CD4-positive, alpha-beta memory T cell (primary cell): ENCODE measurements at places on chromosomes 5 and 9.

DNA sequence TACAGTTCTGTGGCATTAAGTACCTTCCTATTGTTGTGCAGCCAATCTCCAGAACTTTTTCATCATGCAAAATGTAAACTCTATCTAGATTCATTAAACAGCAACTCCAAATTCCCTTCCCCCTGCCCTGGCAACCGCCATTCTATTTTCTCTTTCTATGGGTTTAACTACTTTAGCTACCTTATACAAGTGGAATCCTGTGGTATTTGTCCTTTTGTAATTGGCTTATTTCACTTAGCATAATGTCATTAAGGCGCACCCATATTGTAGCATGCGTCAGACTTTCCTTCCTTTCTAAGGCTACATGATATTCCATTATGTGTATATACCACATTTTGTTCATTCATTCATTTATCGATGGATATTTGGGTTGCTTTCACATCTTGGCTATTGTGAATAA, 142.4 kb downstream of the CAAP1 start:
- DNase-seq: no peak

GRCh38 chr5:97501286-97501964, 318.4 kb upstream of the RIOK2 start:
- DNase-seq: no peak

- no peak for DNase-seq
Measured at GRCh38 chr5:132447196-132447595, 43.4 kb downstream of the IRF1 start.

- no peak for DNase-seq
Measured at GRCh38 chr9:121246821-121247561, 21.0 kb upstream of the GSN start.

DNA sequence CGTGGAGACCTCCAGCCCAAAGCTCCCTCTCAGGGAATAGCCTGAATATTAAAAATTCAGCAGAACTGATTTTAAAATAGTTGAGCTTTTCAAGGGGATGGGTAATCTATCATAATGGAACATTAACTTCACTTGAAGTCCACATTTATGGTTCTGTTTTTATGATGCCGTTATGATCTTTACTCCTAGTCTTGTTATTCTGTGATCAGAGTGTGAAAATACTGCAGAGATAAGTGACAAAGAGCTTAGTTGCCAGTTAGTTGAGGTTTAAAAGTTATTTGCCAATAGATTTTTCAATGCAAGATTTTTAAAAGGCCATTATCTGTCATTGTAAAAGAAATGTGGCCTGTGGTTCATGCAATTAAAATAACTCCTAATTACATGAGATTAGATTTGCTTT, 189.9 kb upstream of the RGMB start:
- DNase-seq: no peak

DNA sequence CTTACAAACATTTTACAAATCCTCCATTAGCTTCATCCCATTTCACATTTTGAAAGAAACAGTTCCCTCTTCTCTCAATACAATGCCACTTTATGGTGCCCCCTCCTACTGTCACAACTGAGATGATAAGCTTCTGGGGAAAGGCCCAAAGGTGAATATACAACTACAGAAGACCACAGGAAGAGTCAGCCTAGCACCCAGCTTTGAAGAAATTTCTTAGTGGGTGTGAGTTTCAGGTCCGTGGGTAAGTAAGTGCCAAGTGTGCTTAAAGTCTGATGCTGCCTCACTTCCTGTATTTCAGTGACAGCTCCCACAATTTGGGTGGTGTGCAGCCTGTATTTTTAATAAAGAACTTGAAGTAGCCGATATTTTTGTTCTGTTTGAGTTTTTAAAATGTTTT, 68.1 kb downstream of the ARHGEF28 start:
- DNase-seq: no peak

GRCh38 chr5:54728588-54728915, 211.0 kb downstream of the SNX18 start:
- no peak for DNase-seq

DNA sequence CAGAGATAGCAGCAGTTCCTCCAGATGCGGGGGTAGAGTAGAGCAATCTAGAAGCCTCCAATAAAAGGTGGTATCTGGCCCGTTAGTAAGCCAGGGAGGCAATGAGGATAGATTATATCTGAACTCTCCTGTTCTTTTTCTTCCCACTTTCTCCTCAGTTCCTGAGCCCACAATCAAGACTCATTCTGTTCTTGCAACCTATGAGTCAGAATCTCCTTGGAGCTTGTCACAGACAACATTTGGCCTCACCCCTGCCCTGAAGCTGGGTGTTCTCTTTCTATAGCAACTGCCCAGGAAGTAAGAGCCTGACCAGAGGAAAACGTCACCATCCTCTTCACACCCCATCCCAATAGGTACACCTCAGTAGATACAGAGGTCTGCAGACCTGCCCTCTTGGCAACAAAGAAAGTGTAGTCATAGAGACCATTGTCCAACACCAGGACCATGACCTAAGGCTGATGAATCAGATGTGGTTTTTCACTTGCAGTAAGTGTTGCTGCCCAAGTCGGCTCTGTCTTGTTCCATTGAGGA, 76.3 kb upstream of the PCA3 start:
- DNase-seq: no peak

DNA sequence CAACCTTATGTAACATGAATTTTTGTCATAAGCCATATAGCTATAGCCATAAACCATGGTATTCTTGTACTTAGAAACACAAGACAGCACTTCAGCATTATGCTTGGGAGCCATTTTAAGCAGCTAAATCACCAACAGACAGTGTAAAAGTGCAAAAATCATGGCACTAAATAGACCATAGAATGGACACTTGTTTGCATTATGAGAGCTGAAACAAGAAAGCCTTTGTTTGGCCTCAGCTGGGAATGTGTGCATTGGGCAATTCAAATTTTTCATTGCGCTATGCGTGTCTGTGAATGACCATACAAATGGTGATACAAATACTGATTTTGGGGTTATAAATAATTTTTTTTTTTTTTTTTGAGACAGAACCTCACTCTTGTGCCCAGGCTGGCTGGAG, 23.7 kb downstream of the KDM4C start:
- no peak for DNase-seq

DNA sequence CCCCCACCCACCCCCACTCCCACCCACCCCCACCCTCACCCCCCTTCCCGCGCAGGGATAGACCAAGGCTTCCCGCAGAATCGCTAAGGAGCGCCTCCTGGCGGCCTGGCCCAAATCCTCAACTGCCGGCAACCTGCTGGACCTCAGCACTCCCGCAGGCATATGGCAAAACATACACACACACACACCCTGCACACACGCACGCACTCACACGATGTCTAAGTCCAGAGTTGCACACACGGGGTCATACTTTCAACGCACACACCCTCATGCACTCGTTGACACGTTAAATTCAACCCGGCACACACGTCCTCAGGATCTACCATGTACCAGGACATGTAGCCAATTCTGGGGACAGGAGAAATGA, 1.7 kb downstream of the CPLX2 start:
- no peak for DNase-seq

DNA sequence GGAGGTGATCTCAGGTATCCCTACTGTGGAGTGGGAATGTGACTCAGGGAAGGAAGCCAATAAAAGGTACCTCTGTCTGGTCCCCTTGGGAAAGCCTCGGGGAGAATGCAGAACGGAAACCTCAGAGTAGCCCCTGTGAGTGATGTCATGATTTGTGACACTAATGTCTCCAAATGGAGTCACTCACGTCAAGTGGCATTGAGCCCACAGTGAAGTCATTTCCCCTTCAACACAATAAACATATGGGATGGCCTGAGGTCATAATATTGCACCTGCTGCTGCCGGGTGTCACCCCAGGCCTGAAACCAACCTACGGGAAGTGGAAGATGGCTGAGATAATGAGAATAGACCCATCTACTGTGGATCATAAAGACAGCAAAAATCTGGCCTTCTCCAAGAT, 75.9 kb upstream of the GOLM1 start:
- no peak for DNase-seq

- peak; percentile 47 for DNase-seq
Measured at GRCh38 chr5:181224390-181225229, 1.5 kb downstream of the TRIM41 start.

DNA sequence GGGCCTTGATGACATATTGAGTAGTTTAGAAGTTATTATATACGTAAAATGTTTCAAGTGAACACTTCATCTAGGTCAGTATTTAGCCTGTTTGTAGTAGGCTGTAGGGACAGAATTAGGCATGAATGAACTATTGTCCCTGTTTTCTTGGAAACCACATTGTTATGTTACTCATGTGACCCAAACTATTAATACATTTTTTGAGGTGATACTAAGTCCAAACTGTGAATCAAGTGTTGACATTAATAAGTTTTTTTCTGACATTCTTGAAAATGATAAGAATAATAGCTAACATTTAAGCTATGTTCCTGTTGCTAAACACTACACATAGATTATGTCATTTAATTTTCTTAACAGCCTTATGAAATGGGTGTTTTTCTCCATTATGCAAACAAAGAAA, 1642.7 kb upstream of the WWC1 start:
- DNase-seq: no peak

GRCh38 chr9:446074-446699, 231.5 kb downstream of the DOCK8 start:
- no peak for DNase-seq

DNA sequence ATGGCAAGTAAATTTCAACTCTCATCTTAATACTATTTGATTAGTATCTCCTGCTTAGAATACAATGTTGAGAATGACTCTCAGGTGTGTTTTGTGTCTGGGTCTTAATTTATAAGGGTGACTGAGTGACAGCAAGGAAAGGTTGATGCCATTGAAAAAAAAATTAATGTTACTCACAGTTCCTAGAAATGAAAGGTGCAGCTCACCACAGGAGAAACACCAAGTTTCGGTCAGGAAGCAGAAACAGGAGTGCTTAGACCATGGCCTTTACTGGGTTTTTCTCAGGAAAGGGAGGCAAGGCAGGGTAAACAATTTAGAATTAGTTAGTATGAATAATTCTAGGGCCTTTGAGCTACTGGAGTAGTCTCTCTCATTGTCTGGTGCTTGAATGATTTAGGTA, 159.2 kb upstream of the C9orf72 start:
- DNase-seq: no peak

DNA sequence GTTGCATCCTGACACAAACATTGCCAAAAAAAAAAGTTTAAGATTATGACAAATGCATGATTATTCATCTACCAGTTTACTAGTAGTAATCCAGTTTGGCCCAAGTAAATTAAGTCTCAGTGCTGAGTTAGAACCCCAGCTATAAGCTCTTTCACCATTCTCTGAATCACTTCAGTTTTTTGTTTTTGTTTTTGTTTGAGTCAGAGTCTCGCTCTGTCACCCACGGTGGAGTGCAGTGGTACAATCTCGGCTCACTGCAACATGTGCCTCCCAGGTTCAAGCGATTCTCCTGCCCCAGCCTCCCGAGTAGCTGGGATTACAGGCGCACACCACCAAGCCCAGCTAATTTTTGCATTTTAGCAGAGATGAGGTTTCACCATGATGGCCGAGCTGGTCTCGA, 1.5 kb upstream of the PCYOX1L start:
- no peak for DNase-seq

DNA sequence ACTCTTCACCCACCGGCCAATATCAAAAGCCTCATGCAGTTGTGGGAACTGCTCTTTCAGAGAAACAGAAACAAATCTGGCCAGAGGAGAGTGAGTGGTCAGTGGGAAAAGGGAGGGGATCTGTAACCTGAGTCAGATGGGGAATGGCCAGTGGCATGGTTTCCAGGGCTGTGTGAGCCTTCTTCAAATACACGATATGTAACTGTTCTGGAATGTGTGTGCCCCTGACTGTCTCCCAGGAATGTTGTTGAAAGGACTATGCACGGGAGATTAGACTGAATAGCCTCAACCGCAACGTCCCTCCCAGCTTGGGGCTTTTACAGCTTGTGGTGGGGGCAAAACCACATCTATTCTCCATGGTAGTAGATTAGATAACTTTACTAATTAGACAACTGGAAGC, 60.8 kb downstream of the SH3TC2 start:
- DNase-seq: no peak

DNA sequence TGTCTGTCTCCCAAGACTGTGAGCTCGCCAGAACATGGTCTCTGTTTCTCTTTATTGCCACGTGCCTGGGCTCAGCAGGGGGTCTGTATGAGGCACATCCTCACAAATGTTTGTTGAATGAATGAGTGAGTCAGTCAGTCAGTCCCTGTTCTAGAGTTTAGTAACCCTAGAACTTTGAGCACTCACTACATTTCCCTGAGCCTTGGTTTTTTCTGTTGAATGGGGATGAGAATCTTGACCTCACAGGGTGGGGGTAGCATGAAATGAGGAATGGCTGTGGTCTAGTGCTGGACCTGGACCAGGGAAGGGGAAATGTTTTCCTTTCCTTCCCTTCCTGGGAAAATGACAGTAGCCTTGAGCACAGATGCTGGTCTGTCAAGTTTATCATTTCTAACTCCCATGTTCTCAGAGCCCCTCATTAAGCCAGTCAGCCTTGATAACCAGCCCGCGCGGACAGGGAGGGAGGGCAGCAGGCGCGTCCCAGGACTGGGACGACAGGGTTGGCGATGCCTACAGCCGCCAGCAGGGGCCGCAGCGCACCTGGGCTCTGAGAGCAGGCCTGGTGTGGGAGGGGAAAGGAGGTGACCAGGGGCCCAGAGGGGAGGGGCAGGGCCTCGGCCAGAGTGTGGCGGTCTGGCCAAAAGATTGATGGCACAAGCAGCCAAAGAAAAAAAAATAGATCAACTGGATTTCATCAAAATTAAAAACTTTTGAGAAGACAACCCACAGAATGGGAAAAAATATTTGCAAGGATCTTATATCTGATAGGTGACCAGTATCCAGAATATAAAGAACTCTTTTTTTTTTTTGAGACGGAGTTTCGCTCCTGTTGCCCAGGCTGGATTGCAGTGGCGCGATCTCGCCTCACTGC, 24.1 kb upstream of the WNK2 start:
- peak; percentile 58 for DNase-seq

GRCh38 chr9:135664801-135665794, 2.0 kb downstream of the LCN9 start:
- DNase-seq: no peak

DNA sequence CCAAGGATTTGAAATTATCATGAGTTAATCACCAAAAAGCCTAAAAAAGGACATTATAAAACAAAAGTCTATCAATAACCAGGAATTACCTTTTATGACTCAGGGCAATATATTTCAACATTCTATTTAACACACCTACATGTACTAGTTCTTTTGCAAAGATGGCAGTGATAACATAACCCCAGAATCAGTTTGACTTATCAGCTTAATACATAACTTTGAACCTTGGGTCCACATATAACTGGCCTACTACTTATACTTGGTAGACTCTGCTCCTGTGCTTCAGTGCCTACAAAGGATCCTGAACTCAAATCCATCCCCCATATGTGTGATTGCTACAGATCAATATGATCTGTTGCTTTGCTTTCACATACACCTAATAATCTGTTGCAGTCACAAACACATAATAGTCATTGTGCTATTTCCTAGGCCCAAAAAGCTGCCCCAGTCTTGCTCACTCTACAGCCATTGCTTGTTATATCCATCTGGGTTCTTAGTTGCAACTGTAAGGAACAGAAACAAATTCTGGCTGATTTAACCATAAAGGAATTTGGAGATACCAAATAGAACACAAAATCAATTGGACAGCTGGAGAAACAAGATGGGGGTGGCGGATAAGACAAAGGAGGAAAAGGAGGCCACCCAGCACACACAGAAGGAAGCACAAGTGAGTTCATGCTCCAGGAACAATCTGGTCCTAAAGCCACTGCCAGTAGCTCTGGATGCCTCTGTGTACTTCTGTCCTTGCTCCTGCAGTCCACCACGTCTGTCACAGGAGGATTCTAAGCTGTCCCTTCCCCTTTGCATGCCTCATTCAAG, 25.5 kb downstream of the DEPDC1B start:
- DNase-seq: no peak
